ENCODE measurements at places on chromosomes 1 and 21.

DNA sequence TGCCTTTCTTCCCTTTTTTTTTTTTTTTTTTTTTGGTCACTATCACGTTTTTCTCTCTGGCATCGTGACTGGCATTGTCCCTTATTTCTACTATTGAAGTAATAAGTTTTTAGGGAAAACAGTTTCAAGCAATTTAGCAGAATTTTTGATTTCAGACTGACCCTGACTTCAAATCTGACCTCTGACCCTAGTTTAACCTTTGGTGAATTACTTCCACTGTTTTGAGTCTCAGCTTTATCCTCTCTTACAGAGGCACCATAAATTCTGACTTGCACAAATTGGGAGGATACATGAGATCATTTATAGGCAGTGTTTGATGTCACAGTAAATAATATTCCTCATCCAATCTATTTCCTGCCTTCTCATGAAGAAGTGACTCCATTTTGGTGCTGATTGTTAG lies 187.0 kb downstream of the FASLG start:
- no peak for DNase-seq

DNA sequence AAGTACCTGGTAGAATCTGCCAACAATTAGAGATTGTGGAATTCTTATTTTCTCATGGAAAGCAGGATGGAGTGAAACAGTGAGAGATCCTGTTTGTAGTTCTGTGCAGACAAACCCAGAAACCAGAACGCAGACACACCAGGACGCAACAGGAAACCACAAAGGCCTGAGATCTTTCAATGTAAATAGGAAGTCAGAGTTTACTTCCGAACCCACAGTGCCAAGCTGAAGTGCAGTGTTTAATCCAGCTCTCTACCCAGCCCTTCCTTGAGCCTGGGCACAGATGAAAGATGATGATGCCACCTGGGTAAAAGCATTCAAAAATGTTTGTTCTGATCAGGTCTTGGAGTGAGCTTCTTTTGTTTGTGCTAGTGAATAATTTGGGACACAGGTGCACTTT lies 244.2 kb upstream of the HOOK1 start:
- peak; percentile 22 for DNase-seq

GRCh38 chr1:115676498-115677181 lies 34.9 kb downstream of the VANGL1 start:
- DNase-seq = no peak

GRCh38 chr1:47395433-47395832 lies 20.7 kb upstream of the FOXE3 start:
- no peak for DNase-seq

GRCh38 chr21:30674312-30674711 lies 31.6 kb downstream of the KRTAP20-3 start:
- DNase-seq = no peak

GRCh38 chr1:153617663-153618062 lies 1.5 kb upstream of the S100A14 start:
- no peak for DNase-seq

GRCh38 chr1:13538832-13539231 lies 25.0 kb upstream of the LRRC38 start:
- no peak for DNase-seq

- peak; percentile 79 for DNase-seq
Measured at GRCh38 chr1:69263921-69264391, 303.8 kb upstream of the LRRC7 start.

DNA sequence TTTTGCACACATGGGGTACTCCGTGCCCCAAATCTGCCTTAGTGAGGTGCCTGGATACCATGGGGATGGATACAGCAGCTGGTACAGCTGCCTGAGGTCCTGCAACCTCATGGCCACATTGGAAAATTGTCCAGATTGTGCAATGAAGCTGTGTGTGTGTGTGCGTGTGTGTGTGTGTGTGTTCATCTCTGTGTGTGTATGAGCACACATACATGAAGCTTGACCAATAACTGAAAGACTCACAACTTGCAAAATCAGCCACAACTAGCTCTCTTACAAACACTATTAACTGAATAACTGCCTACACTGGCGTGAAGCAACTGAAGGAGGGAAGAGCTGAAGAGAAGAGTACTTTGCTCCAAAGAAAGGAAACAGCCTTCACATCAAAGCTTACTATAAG lies 78.1 kb downstream of the ERG start:
- no peak for DNase-seq

DNA sequence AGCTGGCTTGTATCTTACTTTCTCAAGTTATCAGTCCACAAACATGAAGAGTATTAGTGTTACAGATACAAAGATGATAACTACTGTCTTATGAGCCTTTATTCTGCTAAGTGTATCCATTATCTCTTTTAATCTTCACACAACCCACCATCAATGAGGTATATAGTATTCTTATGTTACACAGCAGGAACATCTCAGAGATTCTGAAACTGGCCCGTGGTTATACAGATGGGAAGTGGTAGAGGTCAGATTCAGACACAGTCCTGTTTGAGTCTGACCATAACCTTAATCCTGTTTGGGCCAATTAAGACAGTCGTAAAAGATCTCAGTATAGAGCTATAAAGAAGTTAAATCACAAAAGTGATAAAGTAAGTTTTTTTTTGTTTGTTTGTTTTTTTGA lies 5.1 kb upstream of the TMEM269 start:
- no peak for DNase-seq

DNA sequence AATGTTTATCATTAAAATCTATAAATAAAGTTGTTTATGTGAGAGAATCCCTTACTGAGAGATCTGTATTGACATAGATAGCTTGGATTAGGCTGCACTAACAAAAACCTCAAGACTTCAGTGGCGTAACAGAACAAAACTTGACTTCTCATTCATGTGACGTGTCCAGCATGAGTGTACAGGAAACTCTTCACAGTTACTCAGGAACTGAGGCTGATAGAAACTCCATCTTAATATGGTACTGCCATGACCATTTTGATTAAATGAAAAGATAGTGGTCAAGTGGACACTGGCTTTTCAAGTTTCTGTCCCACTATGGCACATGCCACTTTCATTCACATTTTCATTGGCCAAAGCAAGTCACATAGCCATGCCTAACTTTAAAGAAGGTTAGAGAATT lies 3.7 kb downstream of the ST3GAL3 start:
- DNase-seq = no peak

GRCh38 chr1:115658646-115659045 lies 16.9 kb downstream of the VANGL1 start:
- DNase-seq = no peak
